ENCODE measurements at places on chromosomes 13 and 19. TPM values are rescaled to one million over a fixed set of nuclear protein-coding genes. Genes with fewer than 3 reads are reported as not detected.

DNA sequence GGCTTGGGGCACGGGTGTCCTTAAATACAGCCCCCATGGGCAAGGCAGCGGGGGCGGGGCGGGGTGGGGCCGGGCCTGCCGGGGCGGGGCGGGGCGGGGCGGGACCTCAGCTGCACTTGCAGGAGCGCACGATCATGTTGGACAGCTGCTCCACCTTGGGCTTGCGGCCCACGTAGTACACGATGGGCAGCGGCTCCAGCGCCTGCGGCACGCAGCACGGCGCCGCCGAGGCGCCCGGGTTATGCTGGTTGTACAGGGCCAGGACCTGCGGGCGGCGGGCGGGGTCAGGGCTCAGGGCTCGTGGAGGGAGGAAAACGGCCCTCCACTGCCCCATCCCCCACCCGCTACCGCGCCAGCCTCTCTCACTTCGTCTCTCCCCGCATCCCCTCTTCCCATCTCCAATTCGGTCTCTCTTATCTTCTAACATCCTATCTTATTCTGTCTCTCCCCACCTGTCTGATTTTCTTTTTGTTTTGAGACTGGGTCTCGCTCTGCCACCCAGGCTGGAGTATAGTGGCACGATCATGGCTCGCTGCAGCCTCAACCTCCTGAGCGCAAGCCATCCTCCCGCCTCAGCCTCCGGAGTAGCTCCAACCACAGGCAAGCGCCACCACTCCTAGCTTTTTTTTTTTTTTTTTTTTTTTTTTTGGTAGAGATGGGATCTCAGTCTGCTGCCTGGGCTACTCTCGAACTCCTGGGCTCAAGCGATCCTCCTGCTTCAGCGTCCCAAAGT is 21.1 kb downstream of the CCDC97 start:
- peak; percentile 40 for DNase-seq
- H3K36me3 ChIP-seq, result peaks cover 64% of the 10 kb centered on the region
- H3K27ac ChIP-seq, result peak overlapping the region; percentile 23
- H3K27me3 ChIP-seq, result no peaks in the 10 kb centered on the region
- H3K4me3 ChIP-seq, result no peak overlapping the region

GRCh38 chr13:57438072-57438471 is 193.5 kb upstream of the PCDH17 start:
- no peaks in the 10 kb centered on the region for H3K36me3 ChIP-seq
- no peak for DNase-seq
- no peak overlapping the region for H3K27ac ChIP-seq
- no peaks in the 10 kb centered on the region for H3K4me1 ChIP-seq
- H3K27me3 ChIP-seq, result no peaks in the 10 kb centered on the region
- H3K4me3 ChIP-seq, result no peak overlapping the region

DNA sequence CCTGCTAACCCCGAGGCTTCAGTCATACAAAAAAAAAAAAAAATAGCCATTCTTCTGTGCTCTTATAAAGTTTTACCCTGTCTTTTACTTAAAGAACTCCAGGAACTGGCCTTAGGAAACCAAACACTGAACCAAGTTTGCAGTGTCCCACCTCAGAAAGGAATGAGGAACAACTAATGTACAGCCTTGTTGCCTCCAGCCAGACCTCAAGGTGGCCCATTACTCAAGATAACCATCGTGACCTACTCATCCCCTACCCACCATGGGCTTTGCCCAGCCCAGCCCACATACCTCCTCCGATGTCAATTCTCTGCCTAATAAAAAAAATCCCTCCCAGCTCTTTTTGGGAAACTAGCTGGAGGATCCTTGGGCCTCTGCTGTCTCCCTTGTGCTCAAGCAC is 133.2 kb downstream of the STARD13 start:
- H3K27ac ChIP-seq, result no peak overlapping the region
- H3K4me3 ChIP-seq, result no peak overlapping the region

DNA sequence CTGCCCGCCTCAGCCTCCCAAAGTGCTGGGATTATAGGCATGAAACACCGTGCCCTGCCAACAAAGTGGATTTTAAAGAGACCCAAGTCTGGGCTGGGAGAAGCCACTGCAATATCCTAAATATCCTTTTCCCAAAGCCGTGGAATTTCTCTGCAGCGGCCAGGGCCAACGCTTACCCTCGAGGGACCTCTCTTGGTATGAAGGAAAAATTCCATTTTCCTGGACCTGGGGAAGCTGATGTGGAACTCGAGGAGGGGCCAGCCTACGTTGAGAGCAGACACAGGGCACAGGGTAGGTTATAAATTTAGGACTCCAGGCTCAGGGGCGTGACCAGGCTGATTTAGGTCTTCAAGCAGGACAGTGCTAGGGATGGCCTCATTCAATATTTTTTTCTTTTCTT is 17.7 kb upstream of the UPF1 start:
- H3K27ac ChIP-seq, result no peak overlapping the region
- no peak overlapping the region for H3K4me3 ChIP-seq
- DNase-seq, result no peak
- no peaks in the 10 kb centered on the region for H3K36me3 ChIP-seq

Gene EDNRB
- total RNA-seq, result not detected

Gene RASAL3
- 224 TPM for total RNA-seq

Gene KIR2DL3
- 40.7 TPM for total RNA-seq

GRCh38 chr13:111396457-111396856 is 76.0 kb downstream of the TEX29 start:
- no peaks in the 10 kb centered on the region for H3K4me1 ChIP-seq
- no peak overlapping the region for H3K27ac ChIP-seq
- DNase-seq, result peak; percentile 4
- H3K27me3 ChIP-seq, result no peaks in the 10 kb centered on the region

GRCh38 chr19:31419871-31420445 is 70.7 kb upstream of the TSHZ3 start:
- no peaks in the 10 kb centered on the region for H3K36me3 ChIP-seq
- peaks cover 2% of the 10 kb centered on the region for H3K27me3 ChIP-seq
- no peaks in the 10 kb centered on the region for H3K4me1 ChIP-seq
- no peak for DNase-seq
- no peak overlapping the region for H3K4me3 ChIP-seq

- H3K27me3 ChIP-seq, result peaks cover 54% of the 10 kb centered on the region
- H3K27ac ChIP-seq, result no peak within 1 kb of the TSS
- no peaks in the 10 kb centered on the region for H3K36me3 ChIP-seq
Observed at GRCh38 chr19:40601134-40601974, at the start of gene LTBP4. TSS of gene LTBP4 (plus strand) at chr19:40601369. CDS start at chr19:40601388, 19 bp downstream.

Gene TMEM59L
- not detected for total RNA-seq

- H3K36me3 ChIP-seq, result no peaks in the 10 kb centered on the region
- H3K27ac ChIP-seq, result no peak overlapping the region
- no peaks in the 10 kb centered on the region for H3K27me3 ChIP-seq
- H3K4me3 ChIP-seq, result no peak overlapping the region
- no peaks in the 10 kb centered on the region for H3K4me1 ChIP-seq
Observed at GRCh38 chr13:97855570-97856303, 97.7 kb upstream of the IPO5 start.

DNA sequence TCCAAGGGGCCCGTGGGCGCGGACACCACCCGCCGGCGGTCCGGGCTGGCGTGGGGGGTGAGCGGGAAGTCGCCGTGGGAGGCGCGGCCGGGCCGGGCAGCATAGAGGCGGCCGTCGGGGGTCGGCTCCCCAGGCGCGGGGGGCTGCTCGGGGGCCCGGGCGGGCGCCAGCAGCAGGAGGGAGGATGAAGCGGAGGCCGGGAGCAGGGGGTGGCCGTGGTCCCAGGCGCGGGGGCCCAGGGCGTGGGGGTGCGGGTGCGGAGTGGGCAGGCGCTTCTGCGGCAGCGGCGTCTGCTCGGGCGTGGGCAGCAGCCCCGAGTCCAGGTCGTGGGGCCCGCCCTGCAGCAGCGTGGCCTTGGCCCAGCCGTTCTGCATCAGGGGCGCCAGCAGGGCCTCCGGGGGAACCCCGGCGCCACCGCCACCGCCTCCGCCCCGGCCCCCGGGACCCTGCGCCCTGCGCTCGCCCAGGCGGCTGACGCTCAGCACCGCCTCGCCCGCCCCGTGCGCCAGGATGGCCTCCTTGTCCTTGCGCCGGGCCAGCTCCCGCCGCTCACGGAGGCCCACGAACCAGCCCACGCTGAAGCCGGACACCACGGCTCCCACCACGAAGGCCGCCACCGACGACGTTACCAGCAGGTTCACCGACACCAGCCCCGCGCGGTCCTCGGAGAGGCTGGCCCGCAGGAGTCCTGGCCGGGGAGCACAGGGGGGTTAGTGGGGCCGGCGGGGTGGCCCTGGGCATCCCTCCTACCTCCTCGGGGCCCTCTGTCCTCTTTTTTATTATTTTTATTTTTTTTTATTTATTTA is 4.2 kb upstream of the LRG1 start:
- no peak for DNase-seq
- H3K36me3 ChIP-seq, result no peaks in the 10 kb centered on the region
- no peak overlapping the region for H3K4me3 ChIP-seq
- H3K27me3 ChIP-seq, result no peaks in the 10 kb centered on the region
- no peak overlapping the region for H3K27ac ChIP-seq
- peaks cover 13% of the 10 kb centered on the region for H3K4me1 ChIP-seq

Gene CBY2
- total RNA-seq, result not detected

GRCh38 chr19:54173951-54174834 is 1.2 kb upstream of the TMC4 start:
- no peak overlapping the region for H3K4me3 ChIP-seq
- no peak overlapping the region for H3K27ac ChIP-seq
- H3K4me1 ChIP-seq, result peaks cover 11% of the 10 kb centered on the region

All from natural killer cell (primary cell).